ENCODE measurements at places on chromosomes 3 and 15.

DNA sequence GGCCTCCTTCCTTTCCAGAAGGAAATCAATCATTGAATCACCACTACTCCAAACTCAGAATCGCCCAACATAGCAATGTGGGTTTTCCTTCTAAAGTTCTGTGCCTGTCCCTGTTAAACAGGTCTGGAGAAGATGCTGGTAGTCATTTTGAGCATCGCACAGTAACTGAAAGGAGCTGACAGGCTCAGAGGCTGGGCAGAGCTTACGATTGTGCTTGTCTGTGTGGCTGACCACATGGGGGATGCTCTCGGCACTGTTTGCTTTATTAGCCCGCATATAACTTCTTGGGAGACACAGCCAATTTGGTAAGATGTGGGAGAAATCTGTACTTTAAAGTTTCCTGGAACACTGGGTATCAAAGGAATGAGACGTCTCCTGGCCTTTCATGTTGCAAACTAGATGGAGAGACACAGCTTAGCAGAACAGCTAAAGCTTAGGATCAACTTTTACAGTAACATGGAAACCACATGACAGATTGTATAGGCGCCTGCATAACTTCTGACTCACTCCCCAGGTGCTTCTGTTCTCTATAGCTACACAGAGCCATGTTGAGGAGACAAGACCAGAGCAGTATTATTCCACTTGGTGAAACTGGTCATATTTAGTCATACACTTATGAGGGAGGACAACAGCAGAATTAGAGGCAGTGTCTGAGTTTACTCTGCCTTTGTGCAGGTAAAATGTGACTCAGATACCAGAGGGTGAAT, 374.1 kb downstream of the RORA start:
- DNase-seq = no peak

DNA sequence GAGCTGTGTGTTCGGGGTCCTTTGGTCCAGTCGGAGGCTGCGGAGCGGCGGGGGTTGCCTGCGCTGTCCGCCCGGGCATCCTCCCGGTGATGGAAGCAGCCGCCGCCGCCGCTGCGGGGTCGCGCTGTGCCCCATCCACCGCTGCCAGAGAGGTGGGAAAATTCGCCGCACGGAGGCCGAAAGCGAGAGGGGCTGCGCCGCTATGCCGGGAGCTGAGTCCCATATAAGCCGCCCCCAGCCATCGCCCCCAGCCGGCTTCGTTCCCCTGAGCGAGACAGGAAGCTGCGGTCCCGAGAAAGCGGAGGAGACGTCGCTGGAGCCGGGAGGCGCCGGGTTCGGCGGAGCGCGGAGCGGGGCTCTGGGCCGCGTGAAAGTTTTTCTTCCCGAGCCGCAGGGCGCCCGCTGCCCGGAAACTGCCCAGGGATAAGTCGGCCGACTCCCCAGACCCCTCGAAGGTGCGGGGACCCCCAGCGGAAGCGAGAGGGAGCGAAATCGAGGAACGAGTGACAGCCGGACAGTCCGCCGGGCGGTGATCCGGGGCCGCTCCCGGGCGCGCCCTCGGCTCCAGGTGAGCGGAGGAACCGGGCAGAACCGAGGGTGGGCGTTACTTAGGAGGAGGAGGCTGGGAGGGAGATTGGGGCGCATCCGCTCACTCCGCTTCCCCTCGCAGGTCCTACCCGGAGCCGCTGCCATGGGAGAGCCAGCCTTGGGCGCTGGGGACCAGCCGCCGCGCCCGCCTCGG, 574 bp downstream of the CHST2 start:
- no peak for DNase-seq

DNA sequence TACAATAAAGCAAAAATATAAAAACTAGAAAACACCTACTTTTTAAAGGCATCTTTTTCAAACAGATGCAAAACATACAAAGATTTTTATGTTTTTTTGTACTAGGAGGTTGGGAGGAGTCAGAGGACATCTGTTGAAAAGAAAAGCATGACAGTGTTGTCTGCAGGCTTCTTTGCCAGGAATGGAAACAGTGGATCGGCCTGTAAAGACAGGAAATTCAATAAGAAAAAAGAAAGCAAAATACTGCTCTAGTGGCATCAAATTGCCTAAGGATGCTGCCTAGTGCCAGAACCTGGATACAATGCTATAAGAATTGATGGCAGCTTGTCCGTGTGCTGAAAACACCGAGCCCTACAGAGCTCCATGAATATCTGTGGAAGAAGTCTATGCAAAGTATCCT, 69.9 kb downstream of the TBC1D5 start:
- DNase-seq = no peak

DNA sequence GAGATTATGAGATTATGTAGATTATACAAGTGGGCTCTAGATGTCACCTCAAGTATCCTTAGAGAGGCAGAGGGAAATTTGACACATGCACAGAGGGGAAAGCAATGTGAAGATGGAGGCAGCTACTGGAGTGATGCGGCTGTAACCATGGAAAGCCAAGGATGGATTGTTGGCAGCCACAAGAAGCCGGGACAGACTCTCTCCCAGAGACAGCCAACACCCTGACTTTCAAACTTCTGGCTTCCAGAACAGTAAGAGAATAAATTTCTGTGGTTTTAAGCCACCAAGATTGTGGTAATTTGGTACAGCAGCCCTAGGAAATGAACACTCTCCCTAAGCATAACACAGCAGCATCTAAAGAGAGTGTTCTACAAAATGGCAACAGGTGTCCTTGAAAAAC, 34.4 kb upstream of the PRICKLE2 start:
- peak; percentile 38 for DNase-seq

DNA sequence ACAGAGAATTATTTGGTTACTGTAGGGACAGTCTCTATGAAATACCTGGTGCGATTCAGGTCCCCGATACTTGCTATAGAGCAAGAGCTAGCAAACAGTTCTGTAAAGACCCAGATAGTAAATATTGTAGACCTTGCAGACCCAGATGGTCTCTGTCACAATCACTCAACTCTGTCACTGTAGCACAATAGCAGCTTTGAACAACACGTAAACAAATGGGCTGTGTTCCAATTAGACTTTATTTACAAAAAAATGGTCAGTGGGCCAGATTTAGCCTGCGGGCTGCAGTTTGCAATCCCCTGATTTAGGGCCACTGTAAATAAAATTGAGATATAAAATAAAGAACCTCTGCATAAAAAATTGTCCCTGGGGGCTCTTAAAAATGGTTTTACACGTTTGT, 127.7 kb downstream of the SV2B start:
- DNase-seq = no peak

DNA sequence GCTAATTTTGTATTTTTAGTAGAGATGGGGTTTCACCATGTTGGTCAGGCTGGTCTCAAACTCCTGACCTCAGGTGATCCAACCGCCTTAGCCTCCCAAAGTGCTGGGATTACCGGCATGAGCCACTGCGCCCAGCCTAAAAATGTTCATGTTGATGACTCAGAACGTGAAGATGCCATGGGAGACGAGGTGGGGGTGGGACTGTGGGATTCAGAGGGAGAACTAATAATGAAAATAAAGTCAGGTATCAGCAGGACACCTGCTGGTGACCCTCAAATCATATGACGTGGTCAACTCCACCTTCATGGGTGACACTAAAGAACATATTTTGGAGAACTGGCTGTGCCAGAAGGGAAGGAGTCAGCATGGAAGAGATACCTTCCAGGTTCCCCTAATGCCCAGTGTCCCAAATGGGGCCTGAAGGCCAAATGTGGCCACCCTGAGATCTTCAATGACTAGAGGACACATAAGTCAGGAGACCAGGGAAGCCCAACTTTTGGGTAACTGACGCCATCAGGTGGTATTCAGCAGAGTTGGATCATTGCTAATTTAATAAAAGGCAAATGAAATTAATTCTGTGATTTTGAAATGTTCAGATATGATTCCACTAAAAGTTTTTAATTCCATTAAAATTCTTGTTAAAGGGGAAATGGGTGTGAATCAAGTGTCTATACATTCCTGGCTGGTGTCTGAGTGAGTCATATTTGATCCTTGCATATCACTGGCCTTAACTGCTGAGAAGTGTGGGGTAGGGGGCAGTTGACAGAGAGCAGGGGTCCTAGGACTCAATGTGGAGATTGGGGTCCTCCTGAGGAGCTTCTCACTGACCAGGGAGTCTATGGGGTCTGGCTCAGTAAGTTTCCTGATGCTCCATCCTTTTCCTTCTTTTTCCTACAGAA, 88.6 kb upstream of the GSK3B start:
- DNase-seq = no peak

DNA sequence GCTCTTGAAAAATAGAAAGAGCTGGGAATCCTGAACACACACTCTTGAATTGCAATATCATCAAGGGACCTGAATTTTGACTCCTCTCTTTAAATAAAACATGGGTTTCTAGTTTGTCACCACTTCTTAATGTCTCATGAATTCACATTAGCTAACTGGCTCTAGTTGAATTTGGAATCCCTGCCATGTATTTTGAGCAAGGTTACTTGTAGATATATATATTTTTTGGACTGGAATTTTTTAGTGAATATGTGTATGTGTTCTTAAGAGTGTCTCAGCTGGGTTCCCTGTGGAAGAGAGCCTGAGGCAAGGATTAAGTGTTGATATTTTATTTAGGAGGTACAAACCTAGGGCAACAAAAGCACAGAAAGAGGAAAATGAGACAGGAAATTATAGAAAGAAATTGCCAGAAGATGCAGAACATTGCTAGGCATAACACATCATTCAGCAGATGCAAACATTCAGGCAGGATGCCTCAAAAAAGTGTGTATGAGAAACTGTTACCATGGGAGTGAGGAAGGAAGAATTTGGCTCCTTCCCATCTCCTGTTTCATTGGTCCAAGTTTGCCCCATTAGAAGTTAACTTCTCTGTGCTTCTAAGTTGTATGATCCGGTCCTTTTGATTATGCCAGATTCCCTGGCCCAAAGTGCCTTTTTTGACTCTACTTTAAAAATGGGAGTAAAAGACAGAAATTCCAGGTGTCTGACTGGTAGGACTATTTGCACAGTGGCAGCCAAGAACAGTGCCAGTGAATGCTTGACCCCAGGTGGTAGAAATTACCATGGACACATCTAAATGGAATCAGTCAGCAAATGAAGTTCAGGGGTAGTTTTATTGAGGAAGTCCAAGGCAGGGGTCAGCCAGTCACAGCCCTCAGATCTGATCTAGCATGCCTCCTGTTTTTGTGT, 253.7 kb upstream of the TGFBR2 start:
- DNase-seq = no peak

DNA sequence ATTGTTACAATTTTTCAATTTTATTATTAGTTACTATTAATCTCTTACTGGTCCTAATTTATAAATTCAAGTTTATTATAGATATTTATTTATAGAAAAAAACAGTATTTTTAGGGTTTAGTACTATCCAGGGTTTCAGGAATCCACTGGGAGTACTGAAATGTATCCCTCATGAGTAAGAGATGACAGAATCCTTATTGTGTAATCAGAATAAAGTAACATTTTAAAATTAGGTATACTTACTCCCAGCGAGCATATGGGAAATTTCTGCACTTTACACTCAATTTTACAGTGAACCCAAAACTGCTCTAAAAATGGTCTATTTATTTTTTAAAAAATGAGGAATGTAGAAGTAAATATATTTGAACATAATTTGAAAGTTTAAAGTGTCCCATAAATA, 202.7 kb downstream of the CGGBP1 start:
- DNase-seq = no peak

DNA sequence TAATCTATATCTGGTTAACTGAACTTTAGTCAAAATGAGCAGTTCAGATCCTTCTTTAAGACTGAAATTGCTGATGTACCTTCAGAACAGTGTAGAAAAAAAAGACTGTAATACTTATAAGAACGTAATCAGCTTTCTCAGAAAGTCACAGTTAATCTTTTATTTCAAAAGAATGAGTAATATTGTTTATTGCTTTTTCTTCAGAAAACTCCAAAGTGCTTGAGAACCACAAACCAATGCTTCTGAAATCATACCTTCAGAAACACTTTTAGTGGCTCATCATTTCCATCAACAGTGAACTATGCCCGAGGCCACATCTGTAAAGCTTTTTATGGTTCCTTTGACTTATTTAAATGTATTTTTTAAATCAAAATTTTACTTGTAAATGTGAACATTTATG, 33.3 kb upstream of the CLASP2 start:
- DNase-seq = no peak
